ENCODE measurements at places on chromosomes 6 and 20.

- no peak for DNase-seq
These were observed 65.6 kb downstream of the TRMT6 start for GRCh38 chr20:5884465-5885335.

GRCh38 chr20:55058938-55059337 is 583.5 kb downstream of the DOK5 start:
- no peak for DNase-seq

DNA sequence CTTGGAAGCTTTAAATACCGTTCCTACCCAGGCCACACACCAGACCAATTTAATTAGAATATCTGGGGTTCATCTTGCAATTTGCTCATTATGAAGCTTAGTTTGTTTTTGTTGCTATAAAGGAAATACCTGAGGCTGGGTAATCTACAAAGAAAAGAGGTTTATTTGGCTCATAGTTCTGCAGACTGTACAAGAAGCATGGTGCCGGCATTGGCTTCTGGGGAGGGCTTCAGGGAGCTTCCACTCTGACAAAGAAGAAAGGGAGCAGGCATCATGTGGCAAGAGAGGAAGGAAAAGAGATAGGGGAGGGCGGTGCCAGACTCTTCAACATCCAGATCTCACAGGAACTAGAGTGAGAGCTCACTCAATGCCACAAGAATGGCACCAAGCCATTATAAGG is 73.6 kb downstream of the RNF182 start:
- no peak for DNase-seq

DNA sequence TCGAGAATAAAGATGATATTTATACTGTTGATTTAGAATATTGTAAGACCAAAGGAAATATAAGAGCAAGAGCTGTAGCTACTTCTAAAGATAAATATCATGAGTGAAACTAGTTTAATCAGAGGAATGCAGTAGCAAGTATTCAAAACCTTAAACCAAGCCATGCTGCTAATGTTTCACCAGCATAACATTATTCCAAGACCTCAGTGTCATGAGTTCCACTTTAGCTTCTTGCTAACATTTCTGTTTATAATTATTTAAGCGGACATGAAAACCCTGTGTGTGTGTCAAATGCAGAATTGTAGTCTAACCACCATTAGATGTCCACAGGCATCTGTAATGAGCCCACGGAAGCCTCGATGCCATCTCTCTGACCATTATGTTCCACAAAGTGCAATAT is 752.6 kb upstream of the MARCKS start:
- DNase-seq: no peak

GRCh38 chr6:10323018-10323417 is 91.9 kb downstream of the TFAP2A start:
- DNase-seq: no peak

DNA sequence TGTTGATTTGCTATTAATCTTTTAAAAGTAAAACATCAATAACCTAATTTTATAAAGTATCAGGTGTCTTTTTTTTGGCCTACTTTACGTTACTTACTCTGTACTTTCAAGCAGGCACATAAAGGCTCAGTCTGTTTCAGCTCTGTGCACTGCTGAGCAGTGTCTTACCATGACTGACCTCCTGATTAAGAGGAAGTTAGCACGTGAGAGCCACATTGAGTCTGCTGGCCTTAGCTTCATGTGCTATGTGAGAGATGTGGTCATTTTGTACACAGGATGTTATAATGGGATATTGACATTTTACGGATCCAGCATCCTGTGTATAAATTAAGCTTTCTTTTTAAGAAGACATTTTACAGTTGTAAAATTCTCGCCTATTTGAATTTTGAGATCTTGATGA is 31.9 kb downstream of the ARID1B start:
- no peak for DNase-seq

DNA sequence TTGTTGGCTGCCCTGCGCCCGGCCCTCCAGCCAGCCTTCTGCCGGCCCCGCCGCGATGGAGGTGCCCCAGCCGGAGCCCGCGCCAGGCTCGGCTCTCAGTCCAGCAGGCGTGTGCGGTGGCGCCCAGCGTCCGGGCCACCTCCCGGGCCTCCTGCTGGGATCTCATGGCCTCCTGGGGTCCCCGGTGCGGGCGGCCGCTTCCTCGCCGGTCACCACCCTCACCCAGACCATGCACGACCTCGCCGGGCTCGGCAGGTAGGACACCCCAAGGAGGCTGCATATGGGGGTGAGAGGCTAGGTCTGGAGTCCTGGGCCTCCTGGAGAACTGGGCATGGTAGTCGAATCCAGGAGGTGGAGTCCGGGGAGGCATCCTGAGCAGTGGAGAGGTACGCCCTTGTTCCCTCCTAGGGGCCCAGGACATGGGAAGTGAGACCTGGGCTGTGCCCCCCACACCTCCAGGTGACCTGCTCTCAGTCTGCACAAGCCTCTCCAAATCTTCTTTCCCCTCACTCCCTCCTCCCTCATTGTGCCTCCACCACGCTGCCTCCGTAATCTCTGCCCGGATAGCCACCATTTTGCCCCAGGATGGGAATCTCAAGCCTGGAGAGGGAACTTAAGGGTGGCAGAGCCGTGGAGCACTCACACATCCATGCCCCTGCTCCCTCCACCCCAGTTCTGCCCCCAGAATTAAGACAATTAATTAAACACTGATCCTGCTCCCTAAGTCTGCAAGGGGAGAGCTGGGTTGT is 541 bp downstream of the CDC25B start:
- DNase-seq: no peak

GRCh38 chr6:71412559-71413140 is 124.0 kb downstream of the OGFRL1 start:
- no peak for DNase-seq

DNA sequence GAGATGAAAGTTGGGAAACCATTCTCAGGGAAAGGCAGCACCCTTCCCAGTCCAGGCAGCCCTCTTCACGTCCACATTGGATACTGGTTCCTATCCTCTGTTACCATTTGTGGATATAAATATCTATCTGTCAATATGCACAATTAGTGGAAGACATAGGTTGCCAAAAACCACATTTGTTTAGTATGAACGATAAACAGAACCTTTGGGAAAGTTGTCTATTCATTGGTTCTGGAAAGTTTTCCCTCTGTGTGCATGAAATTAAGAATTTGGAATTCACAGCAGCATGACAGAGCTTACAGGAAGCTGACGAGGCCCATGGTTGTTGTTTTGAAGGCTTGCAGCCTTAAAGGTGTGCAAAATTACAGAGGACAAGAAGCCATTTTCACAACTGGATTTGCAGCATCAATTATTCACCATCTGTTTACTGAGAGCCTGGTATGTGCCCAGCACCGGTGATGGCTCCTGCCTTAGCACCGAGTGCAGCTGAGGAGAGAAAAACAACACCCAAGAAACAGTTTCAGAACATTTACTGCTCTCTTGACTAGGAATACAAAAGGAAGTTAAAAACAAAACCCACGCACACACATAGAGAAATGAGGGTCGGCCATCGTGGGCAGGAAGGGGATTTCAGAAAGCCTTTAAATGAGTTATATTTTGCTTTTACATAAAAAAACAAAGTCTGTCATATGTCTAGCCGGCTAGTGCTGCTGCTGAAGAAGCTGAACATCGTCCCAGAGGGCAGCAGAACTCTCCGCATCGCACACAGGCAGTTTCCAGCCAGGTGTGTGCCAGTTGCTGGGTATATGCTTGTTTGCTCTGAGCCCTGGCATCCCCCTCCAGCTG is 319.6 kb downstream of the FARS2 start:
- no peak for DNase-seq

GRCh38 chr20:5842465-5842864 is 92.3 kb downstream of the SHLD1 start:
- DNase-seq: no peak

DNA sequence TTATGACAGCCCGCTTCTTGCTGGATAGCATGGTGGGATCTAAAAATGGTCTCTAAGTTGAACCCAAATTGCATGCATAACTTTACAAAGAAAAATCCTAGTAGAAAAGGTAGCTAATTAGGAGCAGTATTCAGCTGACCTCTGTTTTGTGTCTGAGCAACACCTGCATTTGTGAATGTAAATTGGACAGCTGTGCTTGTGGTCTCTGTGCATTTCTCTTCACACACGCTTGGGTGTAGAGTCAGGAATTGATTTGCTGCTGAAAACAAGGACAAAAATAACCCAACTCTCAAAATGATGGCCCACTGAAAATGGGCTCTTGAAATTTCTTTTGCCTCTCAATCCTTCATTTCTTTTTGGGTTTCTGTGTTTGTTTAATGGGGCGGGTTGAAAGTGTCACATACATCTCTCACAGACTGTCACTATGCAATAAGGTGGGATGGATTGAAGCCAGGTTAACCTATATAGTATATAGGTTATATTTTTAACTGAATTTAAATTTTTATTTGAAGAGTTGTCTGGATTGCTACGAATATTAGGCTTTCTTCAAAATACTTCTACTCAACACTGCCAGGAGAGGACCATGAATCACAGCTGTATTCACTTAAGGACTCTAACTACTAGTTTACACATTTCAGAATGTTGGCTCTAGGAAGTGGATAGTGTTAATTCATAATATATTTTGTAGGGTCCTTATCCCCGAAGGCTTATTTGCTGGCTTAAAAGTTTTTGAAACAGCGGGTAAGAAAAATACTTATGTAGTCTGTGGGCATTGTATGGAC is 46.5 kb downstream of the SOBP start:
- DNase-seq: no peak

DNA sequence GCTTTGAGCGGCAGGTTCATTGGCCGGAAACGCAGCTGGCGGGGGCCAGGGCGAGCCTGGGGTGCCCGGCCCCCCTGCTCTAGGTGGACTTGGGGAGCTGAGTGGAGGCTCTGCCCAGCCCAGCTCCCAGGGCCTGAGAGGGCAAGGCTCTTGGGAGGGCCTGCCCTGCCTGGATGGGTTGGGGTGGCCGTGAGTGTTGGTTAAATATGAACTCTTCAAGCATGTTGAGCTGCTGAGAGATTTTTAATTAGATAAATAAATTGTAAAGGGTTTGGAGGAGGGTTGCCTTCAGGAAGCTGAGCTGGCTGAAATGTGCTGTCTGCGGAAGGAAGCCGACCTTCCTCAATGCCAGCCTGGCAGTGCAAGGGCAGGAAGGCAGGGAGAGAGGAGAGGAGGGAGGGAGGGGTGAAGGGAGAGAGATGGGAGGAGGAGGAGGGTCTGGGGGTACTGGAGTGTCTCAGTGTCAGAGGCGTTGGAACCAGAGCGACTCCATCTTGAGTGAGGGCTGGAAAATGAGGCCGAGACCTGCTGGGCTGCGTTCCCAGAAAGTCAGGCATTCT is 39.4 kb upstream of the PMEPA1 start:
- DNase-seq: no peak

DNA sequence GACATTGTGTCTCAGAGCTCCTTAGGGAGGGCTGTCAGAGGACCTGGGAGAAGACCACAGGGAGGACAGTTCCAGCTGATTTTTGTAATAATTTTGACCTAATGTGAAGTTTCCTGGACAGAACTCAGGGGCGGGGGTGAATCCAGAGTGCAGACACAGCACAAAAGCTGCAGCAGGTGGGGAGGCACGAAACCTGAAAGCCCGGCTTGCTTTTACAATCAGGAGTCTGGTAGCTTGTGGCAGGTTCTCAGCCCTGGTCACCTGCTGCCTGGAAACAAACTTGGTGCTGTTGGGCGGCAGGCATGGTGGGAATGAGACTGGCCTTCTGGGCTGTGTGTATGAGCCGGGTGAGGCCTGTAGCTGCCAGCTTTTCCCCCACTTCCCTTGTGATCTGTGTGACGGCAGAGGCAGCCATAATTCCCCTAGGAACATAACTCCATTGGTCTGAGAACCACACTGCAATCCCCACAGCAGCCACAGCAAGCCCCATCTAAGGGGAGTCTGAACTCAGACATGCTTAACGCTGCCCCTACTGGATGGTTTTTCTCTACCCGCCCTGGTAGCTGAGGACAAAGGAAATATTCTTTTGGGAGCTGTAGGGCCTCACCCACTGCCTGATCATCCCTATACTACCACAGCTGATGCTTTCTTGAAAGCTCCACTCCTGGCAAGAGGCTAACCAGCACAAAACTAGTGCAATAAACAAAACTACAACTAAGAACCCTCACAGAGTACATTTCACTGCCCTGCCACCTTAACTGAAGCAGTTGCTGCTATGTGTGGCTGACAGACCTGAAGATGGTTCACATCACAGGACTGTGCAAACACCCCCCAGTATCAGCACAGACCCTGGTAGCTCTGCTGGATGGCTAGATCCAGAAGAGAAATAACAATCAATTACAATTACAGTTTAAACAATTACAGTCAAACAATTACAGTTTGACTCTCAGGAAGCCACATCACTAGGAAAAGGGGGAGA is 1055.1 kb upstream of the GJE1 start:
- DNase-seq: no peak

DNA sequence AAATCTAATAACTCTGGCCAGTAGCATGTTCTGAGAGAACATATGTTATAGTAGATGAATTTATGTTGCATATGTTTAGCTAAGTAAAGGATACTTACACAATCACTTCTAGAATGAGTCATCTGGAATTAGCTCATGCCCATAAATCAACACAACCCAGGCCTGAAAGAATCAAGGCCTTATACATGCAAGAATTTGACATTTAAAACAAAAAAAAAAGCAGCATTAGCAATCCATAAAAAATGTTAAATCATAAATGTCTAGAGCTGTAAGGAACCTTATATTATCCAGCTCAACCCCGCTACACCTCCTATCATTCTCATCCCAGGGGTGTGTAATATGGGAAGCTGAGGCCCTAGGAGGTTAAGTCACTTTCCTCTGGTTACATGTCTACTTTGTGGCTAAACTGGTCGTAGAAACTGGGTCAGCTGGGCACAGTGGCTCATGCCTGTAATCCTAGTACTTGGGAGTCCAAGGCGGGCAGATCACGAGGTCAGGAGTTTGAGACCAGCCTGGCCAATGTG is 105.2 kb upstream of the CARMIL1 start:
- no peak for DNase-seq

DNA sequence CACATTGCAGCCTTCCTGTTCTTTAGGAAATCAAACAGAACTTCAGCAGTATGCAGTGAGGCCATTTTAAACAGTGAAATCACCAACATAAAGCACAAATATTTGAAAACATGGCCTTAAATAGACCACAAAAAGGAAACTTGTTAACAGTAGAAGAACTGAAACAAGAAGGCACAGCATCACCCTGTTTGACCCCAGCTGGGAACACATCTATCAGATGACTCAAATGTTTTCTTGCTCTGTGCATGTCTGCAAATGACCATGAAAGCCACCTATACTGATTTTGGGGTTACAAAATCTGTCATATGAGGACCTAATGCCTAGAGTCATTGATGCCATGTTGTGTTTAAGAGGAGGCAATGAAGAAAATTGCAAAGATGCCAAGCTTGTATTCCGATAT is 123.8 kb upstream of the ADGRF1 start:
- no peak for DNase-seq

GRCh38 chr6:165244524-165245247 is 64.7 kb downstream of the C6orf118 start:
- DNase-seq: no peak

- no peak for DNase-seq
These were observed 4.8 kb upstream of the PRPH2 start for GRCh38 chr6:42727087-42727611.

Measured in hematopoietic multipotent progenitor cell treated with erythropoietin and hydrocortisone succinate and interleukin-3 and kit ligand, for 15 days (in vitro differentiated cells).